CD4-positive, alpha-beta T cell treated with Interferon alpha-2 for 1 hour (primary cell): ENCODE measurements at places on chromosomes 12 and 14.

GRCh38 chr14:67934087-67934486, 114.5 kb downstream of the RAD51B start:
- peak; percentile 3 for DNase-seq

DNA sequence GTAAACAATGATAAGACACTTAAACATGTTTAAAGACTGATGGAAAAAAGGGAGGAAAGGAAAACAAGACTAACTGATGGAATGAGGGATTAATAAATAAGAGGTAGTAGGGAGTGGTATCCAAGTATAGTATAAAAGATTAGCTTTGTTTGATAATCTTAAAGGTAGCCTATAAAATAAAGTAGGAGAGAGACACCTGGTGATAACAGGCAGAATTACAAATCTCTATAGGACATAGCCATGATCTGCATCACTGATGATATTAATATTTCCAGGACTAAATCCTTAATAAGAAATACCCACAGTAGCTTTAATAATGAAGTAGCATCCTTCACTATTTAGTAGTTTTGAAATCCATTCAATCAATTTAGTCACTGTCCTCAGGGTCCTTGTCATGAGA, 30.4 kb downstream of the DLGAP5 start:
- DNase-seq = no peak

DNA sequence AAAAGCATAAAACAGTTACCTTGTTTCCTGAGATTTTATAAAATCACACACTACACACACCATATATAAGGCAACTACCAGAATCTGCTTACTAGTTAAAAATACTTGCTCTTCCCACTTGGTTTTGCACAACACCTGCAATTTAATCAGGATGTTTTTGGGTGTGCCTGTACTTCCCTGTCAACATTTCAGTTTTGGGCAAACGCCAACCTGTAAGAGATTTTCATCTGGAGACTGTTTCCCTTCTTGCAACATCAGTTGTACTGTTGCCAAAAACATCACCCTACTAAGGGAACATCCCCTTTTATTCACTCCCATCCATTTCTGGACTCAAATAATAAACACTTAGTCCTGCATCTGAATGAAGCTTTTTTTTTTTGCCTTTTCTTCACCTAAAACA, 172.3 kb downstream of the DUSP6 start:
- DNase-seq = no peak

GRCh38 chr12:102680304-102680703, 199.9 kb upstream of the IGF1 start:
- DNase-seq = no peak

DNA sequence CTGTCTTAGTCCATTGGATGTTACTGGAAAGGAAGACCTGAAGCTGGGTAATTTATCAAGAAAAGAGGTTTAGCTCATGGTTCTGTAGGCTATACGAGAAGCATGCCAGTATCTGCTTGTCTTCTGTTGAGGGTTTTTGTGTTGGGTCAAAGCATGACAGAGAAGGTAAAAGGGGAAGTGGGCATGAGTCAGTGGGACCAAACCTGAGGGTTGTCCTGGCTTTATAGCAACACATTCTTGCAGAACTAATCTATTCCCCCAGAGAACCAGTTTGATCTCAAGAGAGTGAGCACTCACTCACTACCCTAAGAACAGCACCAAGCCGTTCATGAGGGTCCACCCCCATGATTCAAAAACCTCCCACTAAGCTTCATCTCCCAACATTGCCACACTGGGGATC, 19.0 kb upstream of the KRAS start:
- DNase-seq = no peak
